ENCODE measurements at places on chromosomes 7 and 10.

DNA sequence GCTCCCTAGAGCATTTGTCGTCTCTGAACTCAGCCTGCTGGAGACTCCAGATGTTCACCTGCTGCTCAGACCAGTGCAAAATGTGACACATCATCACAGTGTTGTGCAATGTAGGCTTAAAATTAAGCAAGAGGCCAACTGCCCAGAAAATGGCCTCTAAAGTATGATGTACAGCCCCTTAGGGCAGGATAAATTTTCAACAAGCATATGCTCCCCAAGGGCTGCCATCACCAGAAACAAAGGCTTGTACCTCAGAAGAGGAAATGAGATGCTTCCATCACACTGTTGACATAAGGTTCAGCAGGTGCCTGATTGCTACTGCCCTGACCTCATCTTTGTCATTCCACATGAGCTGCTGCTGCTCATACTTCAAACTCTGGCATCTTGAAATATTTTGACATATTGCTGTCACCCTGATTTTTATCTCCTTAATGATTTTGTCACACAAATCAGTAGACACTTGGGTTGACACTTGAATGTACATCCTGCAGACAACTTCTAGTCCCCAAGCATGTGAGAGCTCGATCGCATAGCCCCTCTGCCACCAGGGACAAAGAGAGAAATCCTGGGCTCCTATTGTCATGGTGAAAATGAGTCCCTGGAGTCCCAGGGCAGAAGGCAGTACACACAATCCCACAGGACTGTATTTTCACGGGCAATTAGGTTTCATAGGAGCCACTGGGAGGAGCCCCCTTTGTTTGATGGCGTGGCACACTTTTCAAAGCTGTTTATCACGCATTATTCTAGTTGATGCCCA lies 219.7 kb upstream of the STK17A start:
- DNase-seq, result no peak

GRCh38 chr10:85623758-85624157 lies 742.8 kb downstream of the GRID1 start:
- no peak for DNase-seq

DNA sequence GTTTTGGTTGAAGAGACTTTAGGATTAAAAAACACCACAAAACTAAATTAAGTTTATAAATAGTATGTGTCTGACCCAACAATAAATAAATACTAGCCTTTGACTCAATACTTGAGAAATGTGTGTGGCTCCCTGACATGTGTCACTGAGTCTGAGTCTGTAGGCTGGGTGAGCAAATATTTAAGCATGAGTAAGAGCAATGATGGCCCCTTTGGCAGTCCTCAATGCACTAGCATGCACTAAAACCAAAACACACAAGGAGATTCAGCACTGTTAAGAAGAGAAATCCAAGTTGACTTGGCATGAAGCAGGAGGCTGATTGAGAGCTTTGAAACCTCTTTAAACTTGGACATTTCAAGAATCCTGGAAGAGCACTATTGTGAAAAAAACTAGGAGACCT lies 37.1 kb downstream of the CCDC71L start:
- no peak for DNase-seq

DNA sequence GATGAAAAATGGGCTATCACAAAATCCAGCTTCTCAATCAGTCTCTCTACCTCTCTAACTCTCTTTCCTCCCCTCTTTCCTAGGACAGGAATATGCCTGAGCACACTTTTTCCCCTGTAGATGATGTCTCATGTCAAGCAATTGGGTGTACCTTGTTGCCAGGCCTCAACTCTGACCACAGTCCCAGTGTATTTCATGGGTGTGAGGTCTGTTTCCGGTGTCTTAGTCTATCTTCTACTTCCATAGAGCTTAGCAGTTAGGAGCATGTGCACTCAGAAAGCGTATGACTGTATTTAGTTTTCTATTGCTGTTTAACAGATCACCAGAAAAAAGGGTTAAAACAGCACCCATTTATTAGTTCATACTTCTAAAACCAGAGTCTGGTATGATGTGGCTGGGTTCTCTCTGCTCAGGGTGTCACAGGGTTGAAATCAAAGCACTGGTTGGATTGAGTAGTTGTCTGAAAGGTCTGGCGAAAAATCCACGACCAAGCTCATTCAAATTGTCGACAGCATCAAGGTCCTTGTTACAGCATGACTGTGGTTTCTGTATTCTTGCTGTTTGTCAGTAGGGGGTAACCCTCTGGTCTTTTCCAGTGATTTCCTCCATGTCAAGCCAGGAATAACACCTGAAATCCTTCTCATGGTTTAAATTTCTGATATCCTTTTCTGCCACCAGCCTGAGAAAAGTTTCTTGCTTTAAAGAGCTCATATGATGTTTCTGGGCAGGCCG lies 130.0 kb downstream of the THSD7A start:
- no peak for DNase-seq

Measured in stimulated activated CD4-positive, alpha-beta T cell treated with anti-CD3 and anti-CD28 coated beads, Interleukin-2, amount 100 ng/mL, for 48 hours (primary cell).